ENCODE measurements at places on chromosomes 12 and 14.

DNA sequence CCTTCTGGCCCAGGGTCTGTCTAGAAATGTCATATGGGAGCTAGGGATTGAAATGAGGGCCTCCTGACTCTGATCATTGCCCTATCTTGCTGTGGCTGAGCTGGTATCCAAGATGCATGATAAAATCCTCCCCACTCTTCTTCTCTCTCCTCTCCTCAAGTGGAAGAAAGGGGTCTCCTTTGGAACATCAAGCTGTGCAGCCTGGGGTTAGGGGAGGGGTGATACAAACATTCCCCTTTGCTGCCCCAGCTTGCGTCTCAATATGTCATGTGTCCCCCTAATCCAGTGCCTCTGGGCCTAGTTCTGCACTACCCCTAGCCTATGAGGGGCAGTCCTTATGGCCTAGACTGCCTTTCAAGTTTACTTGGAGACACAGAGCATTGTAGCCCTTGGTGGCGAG, 8.5 kb downstream of the RDH16 start:
- no peak for DNase-seq

- no peak for DNase-seq
Observed at GRCh38 chr12:93698307-93699092, 21.3 kb downstream of the CRADD start.

GRCh38 chr12:15856097-15856982, 25.8 kb upstream of the STRAP start:
- DNase-seq = peak; percentile 6

DNA sequence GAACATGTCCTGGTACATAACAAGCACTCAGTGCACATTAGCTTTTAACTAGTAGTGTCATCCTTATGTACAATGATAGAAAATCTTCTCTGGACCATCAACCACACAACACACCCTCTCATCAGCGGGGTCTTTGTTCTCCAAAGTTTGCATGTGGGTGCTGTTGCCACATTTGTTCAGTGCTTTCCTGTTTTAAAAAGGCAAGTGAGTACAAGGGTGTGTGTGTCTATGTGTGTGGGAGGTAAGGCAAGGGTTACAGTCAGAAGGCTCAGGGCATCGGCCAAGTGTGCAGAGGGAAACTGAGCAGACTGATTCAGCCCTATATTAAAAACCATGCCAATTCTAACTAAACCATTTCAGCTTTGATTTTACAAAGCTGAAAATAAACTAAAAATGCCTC, 17.9 kb downstream of the KRT76 start:
- no peak for DNase-seq

DNA sequence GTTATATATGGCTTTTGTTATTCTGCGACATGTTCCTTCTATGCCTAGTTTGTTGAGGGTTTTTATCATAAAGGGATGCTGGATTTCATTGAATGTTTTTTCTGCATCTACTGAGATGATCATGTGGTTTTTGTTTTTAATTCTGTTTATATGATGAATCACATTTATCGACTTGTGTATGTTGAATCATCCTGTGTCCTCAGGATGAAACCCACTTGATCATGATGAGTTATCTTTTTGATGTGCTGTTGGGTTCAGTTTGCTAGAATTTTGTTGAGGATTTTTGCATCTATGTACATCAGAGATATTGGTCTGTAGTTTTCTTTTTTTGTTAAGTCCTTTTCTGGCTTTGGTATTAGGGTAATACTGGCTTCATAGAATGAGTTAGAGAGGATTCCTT, 291.2 kb downstream of the AKAP6 start:
- DNase-seq = no peak

DNA sequence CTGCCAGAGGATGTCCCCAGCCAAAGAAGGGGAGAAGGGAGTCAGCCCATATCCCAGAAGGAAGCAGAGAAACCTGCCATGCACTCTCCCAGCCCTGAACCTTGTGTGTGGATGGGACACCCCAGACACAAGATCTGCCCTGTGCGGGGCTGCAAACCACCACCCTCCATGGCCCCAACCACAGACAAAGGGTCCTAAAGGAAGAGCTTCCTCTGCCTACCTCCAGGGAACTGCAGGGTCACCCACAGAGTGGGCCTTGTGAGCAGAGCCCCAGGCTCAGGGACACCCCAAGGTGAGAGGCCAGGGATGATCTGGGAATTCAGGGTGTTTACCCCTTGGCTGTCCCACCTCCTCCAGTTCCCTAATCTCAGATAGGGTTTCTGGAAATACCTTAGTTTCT, 56.5 kb downstream of the ISCA2 start:
- DNase-seq = no peak

GRCh38 chr12:42696406-42697149, 107.0 kb upstream of the PRICKLE1 start:
- DNase-seq = no peak

GRCh38 chr12:69821032-69821455, 4.0 kb upstream of the MYRFL start:
- DNase-seq = no peak

DNA sequence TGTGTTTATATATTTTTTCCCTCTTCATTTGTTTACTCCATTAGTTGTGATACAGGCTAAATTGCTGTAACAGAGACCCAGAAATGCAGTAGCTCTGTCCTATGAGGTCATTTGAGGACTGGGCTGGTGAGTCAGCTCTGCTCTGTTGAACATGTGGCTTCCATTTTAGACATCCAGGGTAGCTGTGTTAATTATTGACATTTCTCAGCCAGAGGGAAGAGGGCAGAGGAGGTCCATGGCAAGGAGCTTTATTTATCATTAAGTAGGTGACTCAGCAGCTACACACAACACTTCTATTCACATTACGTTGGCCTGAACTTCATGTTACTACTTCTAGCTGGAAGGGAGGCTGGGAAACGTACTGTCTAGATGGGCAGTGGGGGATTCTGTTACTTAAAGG, 85.4 kb downstream of the PTCSC3 start:
- peak; percentile 71 for DNase-seq

DNA sequence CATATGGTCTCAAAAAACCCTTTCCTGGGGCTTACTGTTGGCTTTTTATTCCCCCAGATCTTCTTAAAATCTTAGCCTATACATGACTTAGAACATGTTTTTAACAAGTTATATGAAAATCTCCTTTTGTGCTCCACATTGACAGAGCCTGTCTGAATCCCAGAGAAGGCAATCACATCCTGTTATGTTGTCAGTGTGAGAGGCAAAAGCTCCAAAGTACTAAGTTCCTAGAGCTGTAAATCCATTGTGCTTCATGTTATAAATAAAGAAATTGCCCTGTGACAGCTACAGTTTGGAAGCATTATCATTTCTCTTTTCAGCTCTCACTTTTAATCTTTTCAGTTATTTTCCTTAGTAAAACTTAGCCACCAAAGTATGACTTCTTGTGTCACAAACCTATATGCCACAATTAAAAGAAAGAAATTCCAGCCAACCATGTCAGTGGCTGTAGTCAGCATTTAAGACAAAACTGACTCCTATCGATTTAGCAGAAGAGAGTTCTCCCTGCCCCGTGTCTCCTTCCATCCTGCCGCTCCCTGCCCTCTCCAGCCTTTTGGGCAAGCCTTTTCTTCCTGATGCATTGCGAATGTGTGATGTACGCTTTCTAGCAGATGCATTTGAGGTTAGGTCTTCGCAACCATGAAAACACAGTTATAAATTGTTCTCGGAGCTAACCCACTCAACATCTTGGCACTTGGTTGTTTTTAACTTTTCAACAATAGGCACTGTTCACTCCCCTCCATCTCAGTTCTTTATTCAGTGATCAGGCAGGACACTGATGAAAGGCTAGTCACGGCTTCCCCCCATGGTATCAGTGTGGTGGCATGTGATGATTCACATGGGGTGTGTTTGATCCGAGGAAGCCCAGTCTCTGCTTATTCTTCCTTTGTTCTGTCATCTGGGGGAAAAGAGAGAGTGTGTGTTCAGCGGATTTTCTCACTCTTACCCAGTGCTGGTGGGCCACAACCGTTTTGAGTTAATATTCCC, 143.5 kb downstream of the SSPN start:
- no peak for DNase-seq
